ELR (cell line): ENCODE measurements at places on chromosomes 7 and 10.

- DNase-seq: no peak
Observed at GRCh38 chr10:62402508-62402907, 28.3 kb downstream of the ZNF365 start.

DNA sequence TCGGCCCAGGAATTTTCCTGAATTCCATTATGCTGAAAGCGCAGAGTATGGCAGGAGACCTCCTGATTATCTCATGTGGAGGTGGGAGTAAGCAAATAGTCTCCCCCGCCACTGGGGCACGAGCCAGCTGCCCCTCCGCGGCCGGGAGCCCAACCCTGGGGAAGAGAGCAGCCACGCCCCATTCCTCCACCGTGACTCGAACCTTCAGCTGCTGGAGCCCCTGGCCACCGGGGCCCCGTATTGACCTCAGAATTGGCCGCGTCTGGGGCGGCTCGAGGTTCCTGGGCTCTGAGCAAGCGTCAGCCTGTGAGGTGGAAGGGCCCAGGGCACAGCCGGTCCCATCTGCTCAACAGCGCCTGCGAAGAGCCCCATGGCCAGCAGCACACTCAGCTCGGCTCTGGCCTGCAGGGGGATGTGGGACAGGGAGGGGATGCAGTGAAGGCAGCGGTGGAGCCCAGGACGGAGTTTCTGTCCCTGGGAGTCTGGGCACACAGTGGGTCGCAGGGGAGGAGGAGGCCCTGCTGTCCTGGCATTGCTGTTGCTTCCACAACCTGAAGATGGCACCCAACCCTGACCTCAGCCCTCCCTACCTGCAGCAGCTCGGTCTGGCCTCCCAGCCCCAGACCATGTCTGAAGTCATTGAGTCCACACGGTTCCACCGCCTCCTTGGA is 97.8 kb downstream of the CHST15 start:
- DNase-seq: peak; percentile 76

DNA sequence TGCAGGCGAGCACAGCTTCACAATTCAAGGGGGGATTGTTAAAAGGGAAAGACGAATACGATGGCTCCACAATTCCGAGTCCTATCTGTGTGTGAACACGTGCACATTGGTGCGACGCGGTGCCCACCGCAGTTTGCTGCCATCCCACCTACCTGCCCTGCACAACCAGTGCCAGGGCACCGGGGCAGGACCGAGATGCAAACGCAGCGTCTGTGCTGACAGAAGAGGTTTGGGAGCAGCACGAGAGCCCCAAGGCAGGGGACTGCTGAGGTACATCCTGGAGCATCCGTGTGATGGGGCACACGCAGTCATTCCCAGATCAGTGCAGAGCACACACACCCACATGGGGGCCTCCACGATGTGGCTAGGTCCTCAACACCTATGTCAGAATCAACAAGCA is 221.3 kb downstream of the DNAJB6 start:
- no peak for DNase-seq

GRCh38 chr10:84214612-84215235 is 10.6 kb downstream of the LRIT2 start:
- peak; percentile 23 for DNase-seq

- no peak for DNase-seq
Observed at GRCh38 chr7:154978017-154978416, 24.9 kb downstream of the PAXIP1 start.
